ENCODE measurements at places on chromosomes 3 and 15.

GRCh38 chr3:40047406-40047805 is 238.0 kb downstream of the MYRIP start:
- H3K36me3 ChIP-seq = no peaks in the 10 kb centered on the region
- H3K4me3 ChIP-seq = no peak overlapping the region
- H3K27me3 ChIP-seq = no peaks in the 10 kb centered on the region
- no peak overlapping the region for H3K27ac ChIP-seq
- no peak for DNase-seq

- H3K36me3 ChIP-seq = peaks cover 5% of the 10 kb centered on the region
- H3K27ac ChIP-seq = no peak overlapping the region
- H3K27me3 ChIP-seq = no peaks in the 10 kb centered on the region
- H3K4me3 ChIP-seq = no peak overlapping the region
These were observed 11.9 kb downstream of the PRKAR2A start for GRCh38 chr3:48835650-48836366.

GRCh38 chr3:13580256-13581023 is 31.5 kb downstream of the FBLN2 start:
- H3K27ac ChIP-seq = no peak overlapping the region
- peaks cover 60% of the 10 kb centered on the region for H3K4me1 ChIP-seq
- no peak overlapping the region for H3K4me3 ChIP-seq
- no peaks in the 10 kb centered on the region for H3K27me3 ChIP-seq
- DNase-seq = no peak
- H3K36me3 ChIP-seq = no peaks in the 10 kb centered on the region

- H3K4me3 ChIP-seq = no peak overlapping the region
- H3K36me3 ChIP-seq = no peaks in the 10 kb centered on the region
- H3K27me3 ChIP-seq = no peaks in the 10 kb centered on the region
- no peak for DNase-seq
- H3K27ac ChIP-seq = no peak overlapping the region
- H3K4me1 ChIP-seq = no peaks in the 10 kb centered on the region
These were observed 102.9 kb downstream of the LRRN1 start for GRCh38 chr3:3902161-3902560.

GRCh38 chr15:64134345-64134829 is 17.1 kb upstream of the SNX22 start:
- H3K4me3 ChIP-seq = no peak overlapping the region
- no peaks in the 10 kb centered on the region for H3K27me3 ChIP-seq
- DNase-seq = no peak

- H3K4me3 ChIP-seq = no peak overlapping the region
- H3K27me3 ChIP-seq = no peaks in the 10 kb centered on the region
- peaks cover 12% of the 10 kb centered on the region for H3K4me1 ChIP-seq
- DNase-seq = no peak
- H3K36me3 ChIP-seq = no peaks in the 10 kb centered on the region
- no peak overlapping the region for H3K27ac ChIP-seq
These were observed 14.6 kb upstream of the PRICKLE2 start for GRCh38 chr3:64239841-64240240.

DNA sequence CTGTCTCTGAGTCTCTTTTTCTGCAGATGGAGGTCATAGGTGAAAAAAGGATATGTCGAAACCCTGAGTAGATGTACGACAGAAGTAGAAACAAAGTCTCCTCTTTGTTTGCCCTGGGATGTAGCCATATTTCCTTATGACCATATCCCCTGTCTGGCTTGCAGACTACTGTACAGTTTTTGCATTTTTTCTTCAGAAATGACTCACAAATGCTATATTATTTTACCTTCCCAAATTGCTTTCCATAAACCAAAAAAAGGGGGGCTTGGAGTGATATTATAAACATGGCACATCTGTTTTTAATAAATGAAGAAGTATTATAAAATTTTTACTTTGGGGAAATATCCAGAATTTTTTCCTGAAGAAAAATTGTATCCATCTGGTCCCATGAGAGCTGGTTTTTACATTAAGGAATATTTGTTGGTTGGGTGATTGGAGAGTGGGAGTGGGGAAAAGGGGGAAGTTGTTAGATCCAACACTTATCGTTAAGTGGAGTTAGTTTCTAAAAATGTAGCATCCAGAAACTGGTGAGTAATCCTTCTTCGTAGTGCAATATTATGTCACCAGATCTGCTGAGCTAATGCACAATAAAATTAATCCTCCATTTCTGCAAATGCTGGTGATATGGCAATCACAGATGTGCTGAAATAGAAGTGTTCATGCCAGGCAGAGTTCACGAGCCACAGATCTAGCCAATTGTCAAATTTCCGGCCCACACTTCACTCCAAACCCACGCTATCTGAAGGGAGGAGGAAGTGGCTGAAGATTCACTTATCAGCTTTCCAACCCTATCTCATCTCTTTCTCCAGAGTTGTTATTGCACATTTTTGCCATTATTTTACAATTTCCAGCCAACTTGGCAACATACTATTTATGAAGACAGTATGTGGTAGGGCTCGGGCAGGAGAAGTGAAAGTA is 313.6 kb upstream of the ATP11B start:
- 0 out of 2 replicates have a peak overlapping the region, but pooled peaks have one; percentile 5 for H3K4me3 ChIP-seq
- H3K27me3 ChIP-seq = no peaks in the 10 kb centered on the region
- no peak for DNase-seq

All from SK-N-SH (cell line).